ENCODE measurements at places on chromosomes 5 and 9.

GRCh38 chr5:91978221-91978882, 595.2 kb upstream of the ARRDC3 start:
- DNase-seq = no peak

GRCh38 chr5:79697222-79698170, 7.9 kb downstream of the CMYA5 start:
- no peak for DNase-seq

GRCh38 chr5:153088538-153088937, 401.9 kb upstream of the GRIA1 start:
- DNase-seq = no peak

- no peak for DNase-seq
Measured at GRCh38 chr9:93261735-93262523, 78.0 kb downstream of the WNK2 start.

DNA sequence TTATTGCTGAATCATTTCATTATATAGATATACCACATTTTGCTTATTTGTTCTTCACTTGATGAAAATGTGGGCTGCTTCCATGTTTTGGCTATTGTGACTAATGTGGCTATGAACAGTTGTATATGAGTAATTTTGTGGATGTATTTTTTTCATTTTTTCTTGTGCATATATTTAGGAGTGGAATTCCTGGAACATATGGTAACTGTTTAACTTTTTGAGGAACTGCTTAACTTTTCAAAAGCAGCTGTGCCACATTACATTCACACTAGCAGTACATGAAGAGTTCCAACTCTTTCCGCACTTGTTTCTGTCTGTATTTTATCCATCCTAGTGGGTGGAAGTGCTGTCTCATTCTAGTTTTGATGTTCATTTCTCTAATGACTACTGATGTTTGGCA, 67.8 kb downstream of the JAK2 start:
- no peak for DNase-seq

- no peak for DNase-seq
Measured at GRCh38 chr5:43652537-43653302, 49.7 kb downstream of the NNT start.

DNA sequence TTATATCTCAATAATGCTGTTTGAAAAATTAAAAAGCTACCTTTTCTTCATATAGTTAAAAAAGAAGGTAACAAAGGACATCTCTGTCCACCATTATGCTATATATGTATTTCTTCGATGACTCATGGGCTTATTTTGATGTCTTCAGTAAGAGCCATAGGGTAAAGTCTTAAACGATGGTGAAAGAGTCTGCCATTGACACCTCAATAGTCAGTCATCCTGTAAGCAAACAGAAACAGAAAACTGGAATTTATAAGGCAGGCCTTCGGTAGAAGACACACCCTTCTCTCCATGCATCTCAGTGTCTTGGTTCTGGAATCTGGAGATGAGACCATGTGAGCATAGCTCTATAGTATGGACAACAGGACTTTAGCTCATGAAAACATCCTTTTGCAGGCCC, 87.0 kb upstream of the ZNF462 start:
- no peak for DNase-seq

DNA sequence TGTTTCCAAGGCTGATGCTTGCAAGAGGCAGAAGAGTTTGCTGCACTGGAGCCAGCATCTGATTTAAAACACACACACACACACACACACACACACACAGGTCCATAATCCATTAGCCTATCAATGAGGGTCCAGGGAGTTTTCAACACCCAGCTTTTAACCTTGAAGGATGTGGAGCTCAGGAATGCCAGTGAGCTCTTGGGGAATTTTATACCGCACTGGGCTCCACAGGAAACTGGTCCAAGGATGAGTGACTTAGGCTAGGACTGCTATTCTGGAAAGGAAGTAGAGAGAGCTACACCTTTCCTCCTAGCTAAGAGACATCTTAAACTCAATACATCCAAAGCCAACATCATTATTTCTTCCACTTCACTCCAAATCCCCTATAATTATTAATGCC, 942 bp upstream of the NRG2 start:
- DNase-seq = no peak

GRCh38 chr5:96626956-96627355, 35.2 kb upstream of the CAST start:
- no peak for DNase-seq

DNA sequence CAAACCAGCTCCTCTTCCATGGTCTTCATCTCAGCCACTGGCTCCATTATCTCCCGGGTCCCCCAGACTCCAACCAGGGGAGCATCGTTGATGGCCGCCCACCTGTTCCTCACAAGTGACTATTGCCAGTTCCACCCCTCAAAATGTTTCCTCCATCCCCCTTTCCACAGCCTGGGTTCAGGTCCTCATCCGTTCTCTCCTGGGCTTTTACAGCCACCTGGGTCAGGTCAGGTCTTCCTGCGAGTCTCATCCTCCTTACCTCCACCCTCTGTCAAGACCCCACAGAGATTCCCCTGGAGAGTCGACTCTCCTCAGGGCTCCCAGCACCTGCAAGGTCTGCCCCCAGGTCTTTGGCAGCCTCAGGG, 133.2 kb downstream of the PAX5 start:
- no peak for DNase-seq

- DNase-seq = no peak
Measured at GRCh38 chr5:83802686-83803085, 82.0 kb upstream of the HAPLN1 start.

- DNase-seq = no peak
Measured at GRCh38 chr5:87195104-87195591, 72.5 kb upstream of the RASA1 start.

DNA sequence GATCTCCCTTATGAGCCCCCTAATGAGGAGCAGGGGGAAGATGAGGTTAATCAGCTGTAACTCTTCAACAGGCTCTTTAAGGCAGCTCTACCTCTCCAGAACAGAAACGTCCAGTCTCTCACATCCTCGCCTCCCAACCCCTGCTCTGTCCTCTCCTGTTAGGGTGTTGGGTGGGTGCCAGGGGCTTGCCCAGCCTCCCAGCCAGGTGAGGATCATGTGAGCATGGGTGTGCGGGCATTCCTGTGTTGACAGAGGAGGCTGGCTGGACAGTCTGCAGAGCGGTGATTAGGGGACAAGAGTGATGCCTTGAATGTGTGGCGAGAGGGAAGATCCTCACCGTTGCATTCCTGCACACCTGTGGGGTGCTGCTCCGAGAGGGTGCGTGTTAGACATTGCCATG, 51.7 kb downstream of the CCDC180 start:
- no peak for DNase-seq

DNA sequence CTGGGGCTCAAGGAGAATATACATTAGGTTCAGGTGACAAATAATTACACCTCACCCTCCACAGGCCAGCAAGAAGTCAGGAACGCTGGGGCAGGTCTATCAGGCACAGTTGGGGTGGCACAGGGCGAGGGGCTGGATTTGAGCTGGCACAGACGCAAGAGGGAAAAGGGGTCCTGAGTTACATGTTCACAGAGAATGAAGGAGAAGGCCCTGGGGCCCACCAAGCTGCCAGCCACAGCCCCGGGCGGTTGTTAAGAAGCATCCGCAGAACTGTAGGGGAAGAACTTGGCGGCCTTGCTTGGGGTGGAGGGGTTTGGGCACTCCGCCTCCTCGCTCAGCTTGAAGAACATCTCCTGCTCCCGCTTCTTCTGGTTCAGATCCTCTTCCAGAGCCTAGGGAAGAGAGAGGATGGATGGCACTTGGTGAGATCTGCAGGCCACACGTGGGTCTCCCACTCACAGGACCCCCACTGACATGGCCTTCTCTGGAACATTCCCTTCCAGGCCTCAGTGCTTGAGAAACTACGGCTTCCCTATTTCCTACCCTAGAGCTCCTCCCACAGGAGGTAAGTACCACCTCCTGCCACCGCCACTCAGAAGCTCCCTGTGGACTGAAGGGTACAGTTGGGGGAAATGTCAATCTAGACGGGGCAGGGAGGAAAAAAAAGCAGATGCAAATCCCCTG, 38.3 kb upstream of the FBXW11 start:
- no peak for DNase-seq

- no peak for DNase-seq
Measured at GRCh38 chr5:103474677-103475076, 87.9 kb downstream of the NUDT12 start.

DNA sequence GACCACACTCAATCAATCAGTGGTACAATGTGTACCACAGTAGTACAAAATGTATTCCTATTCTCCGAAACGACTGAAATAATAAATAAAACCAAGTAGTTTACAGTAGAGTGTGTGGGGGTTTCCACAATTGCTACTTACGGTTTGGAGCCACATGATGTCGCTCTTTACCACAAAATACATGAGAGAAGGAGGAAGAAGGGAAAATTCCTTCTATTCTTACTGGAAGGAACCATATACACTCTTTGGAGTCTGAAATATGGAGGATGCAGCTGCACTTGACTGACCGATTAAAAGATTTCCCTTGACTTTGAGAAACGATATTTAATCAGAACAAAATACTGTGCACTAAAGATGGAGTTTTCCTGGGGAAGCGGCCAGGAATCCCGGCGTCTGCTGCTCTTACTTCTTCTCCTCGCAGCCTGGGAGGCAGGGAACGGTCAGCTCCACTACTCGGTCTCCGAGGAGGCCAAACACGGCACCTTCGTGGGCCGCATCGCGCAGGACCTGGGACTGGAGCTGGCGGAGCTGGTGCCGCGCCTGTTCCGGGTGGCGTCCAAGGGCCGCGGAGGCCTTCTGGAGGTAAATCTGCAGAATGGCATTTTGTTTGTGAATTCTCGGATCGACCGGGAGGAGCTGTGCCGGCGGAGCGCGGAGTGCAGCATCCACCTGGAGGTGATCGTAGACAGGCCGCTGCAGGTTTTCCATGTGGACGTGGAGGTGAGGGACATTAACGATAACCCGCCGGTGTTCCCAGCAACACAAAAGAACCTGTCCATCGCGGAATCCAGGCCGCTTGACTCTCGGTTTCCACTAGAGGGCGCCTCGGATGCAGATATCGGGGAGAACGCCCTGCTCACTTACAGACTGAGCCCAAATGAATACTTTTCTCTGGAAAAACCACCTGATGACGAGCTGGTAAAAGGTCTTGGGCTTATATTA, at the start of gene PCDHA4:
PCDHA4 (plus strand) TSS at position 235 of the 942 bp plus-strand sequence.
- no peak for DNase-seq

DNA sequence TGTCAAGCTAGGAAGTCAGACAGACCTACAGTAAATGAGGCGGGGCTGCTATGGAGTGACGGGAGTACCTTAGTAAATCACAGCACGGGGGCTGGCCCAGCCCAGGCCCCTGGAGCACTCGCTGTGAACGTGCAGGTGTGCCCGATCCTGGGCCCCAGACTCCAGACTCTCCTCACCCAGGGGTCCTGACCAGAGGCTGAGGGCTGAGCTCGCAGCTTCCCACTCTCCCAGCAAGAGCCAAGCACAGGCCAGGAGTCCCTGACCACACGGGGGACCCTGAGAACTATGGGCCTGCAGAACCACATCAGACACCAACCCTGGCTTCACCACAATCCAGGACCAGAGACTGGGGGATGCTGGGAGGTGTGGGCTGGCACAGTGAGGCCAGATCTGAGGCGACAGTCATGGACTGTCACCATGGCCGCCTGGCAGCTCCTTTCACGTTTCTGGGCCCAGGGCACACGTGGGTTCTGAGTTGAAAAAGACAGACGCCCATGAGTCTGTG, 73.4 kb downstream of the ADAMTS2 start:
- no peak for DNase-seq

GRCh38 chr5:13501176-13501575, 443.3 kb downstream of the DNAH5 start:
- no peak for DNase-seq

DNA sequence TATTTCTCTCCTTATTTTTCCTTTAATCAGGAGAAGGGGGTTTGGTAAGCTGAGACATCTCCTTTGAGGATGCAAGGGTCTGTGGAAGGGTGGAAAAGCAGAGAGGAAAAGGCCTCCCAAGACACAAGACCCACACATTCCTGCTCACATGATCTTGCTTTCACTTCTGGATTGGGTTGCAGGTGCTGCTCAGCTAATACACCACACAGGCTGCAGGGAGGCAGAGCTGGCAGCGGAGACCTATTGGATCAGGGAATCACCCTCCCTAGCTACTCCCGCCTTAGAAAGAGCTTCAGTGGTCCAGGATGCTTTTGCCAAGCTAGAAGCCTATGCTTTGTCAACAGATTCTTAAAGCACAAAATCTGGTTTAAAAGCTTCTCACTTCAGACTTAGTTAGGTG, 87.6 kb upstream of the IL33 start:
- no peak for DNase-seq

- DNase-seq = no peak
Measured at GRCh38 chr9:28503573-28503972, 930.3 kb upstream of the C9orf72 start.

Measured in HCT116 (cell line).